ENCODE measurements at places on chromosomes 1 and 21.
A peak's percentile ranks its signal among the peaks of the same experiment; 100 is the strongest.

GRCh38 chr1:116724765-116725375, 29.4 kb upstream of the CD2 start:
- DNase-seq: no peak

GRCh38 chr1:82486969-82487368, 686.2 kb downstream of the ADGRL2 start:
- DNase-seq: no peak

DNA sequence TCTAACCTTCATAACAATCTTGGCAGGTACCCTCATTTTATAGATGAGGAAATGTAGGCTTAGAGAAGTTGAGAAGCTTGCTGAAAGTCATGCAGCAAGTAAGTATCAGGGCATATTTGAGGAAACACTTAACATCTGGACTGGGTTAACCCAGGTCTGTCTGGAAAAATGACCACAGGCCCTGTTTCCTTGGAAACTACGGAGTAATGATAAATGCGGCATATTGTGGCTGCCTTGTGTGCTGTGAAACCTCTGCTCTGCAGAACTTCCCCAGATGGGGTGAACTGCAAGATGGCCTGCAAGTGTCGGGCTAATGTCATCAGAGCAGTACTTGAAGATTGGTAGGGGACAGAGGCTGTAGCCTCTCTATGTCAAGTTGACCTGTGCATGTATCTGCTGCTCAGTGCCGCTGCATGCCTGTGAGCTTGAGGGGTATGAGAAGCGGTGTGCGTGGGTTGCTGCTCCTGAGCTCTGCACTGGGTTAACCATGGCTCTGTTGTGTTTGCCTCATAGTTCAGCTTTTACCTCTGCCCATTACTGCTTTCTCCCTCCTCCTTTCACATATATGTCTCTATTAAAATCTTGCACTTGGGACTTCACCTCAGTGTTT, 83.1 kb downstream of the WDR3 start:
- DNase-seq: no peak

DNA sequence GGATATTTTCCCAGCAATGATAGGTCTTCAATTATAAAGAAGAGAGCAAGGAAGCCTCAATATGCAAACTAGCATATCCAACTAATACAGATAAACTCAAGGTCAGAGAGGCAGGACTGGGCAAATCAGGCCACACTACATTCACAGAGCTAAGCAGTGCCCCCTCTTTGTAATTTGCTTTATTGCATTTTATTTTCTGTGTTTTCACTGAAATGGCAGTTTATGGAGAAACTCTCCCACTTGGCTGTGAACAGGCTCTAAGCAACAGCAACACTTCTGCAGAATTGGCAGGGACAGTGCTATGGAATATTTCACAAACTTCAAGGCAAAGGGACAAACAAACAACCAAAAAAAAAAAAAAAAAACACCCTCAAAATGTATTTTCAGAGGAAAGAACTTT, 93.4 kb upstream of the SOD1 start:
- DNase-seq: no peak

DNA sequence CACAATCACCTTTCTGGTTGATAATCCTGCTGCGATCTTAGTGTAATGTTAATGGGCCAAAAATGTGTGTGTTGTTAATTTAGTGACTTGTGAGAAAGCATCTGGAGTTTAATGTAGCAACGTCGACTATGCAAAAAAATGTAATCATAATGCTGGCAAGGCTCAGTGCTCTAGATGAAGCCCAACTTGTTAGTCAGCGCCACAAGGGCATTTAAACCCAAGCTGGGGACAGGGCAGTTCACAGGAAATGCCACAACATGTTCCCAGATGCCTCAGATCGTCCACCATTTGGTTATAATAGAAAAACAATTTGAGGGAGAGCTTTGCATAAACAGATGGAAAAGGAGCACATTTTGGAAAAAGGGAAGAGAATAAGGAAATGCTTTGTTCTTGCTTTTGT, 585.4 kb upstream of the PLXNA2 start:
- DNase-seq: no peak

DNA sequence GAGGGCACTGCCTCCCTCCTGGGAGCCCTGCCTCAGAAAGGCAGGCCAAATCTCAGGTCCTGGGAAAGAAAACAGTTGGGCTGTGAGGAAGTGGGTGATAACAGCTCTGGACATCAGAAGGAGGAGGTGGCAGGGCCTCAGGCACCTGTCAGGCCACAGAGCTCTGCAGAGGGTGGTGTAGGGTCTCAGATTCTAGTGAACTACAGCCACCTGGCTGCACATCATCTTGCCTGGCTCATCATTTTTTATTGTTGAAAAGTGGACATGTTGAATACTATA, 15.3 kb upstream of the ZNF678 start:
- DNase-seq: no peak

DNA sequence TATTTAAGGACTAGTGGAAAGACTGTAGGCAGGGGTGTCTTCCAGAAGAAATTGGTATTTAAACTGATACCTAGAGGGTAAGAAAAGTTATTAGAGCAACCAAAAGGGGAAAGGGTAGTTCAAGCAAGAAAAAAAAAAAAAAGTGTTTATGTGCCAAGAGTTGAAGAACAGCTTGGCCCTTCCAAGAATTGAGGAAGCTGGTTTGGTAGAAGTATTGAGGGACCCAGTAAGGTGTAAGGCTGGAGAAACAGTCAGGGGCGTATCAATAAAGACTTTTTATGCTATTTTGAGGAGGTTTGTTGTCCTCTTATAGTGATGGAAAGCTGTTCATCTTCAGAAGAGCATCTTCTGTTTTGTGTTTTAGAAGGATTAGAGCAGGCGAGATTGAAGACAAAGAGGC, 108.3 kb downstream of the PTPRC start:
- no peak for DNase-seq

GRCh38 chr1:164802529-164803282, 243.7 kb downstream of the PBX1 start:
- no peak for DNase-seq

GRCh38 chr1:151416231-151416630, 16.9 kb downstream of the PSMB4 start:
- no peak for DNase-seq

DNA sequence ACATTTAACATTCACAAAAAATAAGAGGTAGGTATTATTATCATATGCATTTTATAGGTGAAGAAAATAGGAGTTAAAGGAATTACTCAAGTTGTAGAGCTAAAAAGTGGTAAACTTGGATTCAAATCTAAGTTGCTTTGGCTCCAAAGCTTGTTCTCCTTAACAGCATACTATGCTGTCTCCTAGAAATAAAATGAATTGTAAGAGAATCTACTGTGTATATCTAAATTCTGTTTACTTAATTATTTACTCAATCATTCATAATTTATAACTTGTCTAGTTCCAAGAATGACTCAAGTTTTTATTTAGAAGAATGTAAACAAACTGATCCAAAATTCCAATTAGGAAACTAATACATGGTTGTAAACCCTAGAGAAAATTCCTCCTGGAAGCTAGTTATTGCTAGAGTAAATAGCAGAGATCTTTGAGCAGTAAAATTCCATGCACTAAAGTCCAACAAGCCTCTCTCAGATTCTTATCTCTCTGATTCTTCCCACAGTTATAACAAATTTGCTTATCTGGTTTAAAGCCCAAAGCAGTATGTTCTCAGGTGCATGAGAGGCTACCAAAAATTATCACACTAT, 132.5 kb upstream of the DPT start:
- no peak for DNase-seq

DNA sequence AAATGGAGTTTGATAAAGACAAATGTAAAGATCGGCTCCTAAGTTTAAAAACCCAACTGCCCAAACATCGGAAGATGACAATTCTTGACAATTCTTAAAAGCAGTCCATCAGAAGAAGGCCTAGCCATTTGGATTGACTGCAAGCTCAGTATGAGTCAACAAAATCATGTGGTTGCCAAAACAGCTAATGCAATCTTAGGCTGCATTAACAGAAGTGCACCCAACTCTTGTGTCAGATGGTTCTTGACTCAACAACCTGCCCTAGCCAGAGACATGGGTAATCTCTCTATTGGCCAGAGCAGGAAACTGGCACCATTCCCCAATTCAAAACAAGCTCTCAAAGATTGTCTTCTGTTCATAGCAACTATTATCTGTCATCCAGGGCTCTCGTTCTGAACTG, 9.9 kb upstream of the NCF2 start:
- no peak for DNase-seq

GRCh38 chr1:86926883-86927282, 12.4 kb downstream of the HS2ST1 start:
- DNase-seq: no peak

DNA sequence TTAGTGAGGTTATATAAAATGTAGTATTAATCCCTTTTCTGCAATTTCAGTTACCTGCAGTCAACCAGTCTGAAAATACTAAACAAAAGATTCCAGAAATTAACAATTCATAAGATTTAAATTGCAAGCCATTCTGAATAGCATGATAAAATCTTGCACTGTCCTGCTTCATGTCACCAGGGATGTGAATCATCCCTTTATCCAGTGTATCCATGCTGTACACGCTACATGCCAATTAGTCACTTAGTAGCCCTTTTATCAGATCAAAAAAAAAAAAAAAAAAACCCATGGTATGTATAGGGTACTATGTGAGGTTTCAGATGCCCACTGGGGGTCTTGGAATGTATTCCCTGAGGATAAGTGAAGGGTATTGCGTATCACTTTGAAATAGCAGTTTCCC, 191.3 kb upstream of the HP1BP3 start:
- no peak for DNase-seq

DNA sequence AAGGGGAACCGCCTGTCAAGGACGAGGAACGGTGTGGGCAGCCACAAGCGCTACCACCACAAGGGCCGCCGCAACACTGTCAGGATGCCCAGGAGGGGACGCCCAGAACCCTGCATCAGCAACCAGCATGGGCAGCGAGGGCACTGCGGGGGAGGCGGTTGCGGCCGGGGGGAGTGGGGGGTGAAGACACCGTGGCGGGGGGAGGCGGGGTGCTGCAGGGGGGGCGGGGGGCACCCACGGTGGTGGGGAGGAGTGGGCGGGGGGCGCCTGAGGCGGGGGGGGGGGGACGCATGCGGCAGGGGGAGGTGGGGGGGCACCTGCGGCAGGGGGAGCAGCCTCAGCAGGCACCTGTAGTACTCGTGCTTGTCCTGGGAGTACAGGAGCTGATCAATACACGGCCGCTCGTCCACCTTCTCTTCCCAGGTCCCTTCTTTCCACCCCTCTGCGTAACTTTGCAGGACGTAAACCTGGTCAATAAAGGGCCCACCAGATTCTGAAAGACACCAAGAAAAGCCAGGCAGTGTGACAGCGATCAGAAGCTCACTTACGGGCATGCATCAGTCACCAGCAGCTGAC, 4.6 kb downstream of the POFUT2 start:
- DNase-seq: no peak

- no peak for DNase-seq
Observed at GRCh38 chr21:37702241-37702640, 214.0 kb downstream of the KCNJ6 start.

DNA sequence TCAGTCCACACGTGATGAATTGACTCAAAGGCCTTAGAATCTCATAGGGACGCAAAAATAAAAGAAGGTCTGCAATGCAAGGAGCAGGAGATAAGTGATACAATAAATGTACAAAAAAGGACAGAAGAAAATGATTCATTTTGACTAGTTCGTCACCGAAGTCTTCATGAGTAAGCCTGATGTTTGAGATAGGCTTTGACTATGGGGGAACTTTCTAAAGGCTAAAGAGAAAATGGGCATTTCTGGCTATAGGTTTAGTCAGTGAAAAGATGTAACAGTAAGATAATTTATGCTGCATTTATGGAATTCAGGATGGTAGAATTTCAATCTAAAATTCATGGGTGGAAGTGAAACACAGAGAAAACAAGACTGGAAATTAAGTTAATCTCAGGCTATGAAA, 163.0 kb downstream of the ADGRL4 start:
- no peak for DNase-seq

GRCh38 chr1:225996946-225997545, 2.1 kb downstream of the SDE2 start:
- no peak for DNase-seq

DNA sequence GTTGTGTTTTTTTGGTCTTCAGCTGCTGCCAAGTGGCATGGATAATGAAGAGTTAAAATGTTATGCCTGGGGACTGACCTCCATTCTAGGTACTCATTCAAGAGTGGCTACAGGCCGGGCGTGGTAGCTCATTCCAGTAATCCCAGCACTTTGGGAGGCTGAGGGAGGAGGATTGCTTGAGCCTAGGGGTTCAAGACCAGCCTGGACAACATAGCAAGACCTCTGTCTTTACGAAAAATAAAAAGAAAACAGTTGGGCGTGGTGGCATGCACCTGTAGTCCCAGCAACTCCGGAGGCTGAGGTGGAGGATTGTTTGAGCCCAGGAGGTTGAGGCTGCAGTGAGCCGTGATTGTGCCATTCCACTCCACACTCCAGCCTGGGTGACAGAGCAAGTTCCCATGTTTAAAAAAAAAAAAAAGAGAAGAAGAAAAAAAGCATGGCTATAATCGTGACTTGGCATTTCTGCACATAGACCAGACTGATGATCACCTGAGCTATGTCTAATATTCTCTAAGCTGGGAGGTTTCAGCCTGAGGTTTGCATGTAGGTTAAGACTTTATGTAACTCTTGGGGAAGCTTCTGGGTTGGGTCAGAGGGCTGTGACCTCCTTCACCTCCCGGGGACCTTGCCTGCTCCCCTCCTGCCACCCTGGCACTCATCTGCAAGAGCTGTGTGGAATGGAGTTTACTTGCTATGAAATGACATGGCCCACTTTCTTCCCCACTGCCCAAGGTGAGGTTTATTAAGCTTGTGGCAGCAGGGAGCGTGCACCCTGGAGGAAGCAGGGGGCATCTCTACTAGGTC, 51.3 kb downstream of the DHRS3 start:
- DNase-seq: no peak

GRCh38 chr1:12809933-12810332, 18.7 kb downstream of the PRAMEF1 start:
- no peak for DNase-seq

GRCh38 chr1:34926156-34926555, 3.3 kb downstream of the DLGAP3 start:
- no peak for DNase-seq

DNA sequence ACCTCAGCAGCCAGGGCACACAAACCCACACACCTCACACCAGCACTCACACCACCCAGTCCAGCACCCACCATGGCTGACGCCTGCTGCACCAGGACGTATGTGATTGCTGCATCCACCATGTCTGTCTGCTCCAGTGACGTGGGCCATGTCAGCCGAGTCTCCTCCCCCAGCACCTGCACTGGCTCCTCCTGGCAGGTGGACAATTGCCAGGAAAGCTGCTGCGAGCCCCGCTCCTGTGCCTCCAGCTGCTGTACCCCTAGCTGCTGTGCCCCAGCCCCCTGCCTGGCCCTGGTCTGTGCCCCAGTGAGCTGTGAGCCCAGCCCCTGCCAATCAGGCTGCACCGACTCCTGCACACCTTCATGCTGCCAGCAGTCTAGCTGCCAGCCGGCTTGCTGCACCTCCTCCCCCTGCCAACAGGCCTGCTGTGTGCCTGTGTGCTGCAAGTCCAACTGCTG, at the start of gene KRTAP10-8:
Gene KRTAP10-8 (plus strand): TSS at position 51 of the 458 bp plus-strand sequence. CDS start 22 bp downstream, at position 73.
- no peak for DNase-seq

DNA sequence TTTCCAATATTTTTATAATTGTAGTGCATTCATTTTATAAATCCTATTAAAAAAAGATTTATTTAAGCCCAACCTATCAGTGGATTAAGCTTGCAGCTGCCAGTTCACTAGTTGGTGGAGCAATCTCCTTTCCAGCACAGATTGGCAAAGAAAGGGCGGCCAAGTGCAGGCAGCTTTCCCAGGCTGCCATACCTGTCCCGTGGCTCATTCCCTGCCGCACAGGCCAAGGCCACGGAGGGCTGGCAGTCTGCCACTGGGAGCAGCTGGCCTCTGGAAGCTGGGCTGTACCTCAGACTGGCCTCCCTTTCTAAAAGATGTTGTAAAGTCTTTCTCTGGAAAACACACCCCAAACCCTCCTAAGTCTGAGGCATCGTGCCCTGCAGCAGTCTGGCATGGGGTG, 74.2 kb downstream of the SIM2 start:
- DNase-seq: peak; percentile 22

GRCh38 chr1:203163891-203164635, 11.6 kb downstream of the MYBPH start:
- no peak for DNase-seq

All from NCI-H524 treated with DMSO at 0.1 percent for 48 hours (cell line).